ENCODE measurements at places on chromosomes 2 and 18. TPM values are rescaled to one million over a fixed set of nuclear protein-coding genes. Genes with fewer than 3 reads are reported as not detected.

Gene AFF3
- total RNA-seq, result 1.0 TPM

Gene MC4R
- not detected for total RNA-seq

DNA sequence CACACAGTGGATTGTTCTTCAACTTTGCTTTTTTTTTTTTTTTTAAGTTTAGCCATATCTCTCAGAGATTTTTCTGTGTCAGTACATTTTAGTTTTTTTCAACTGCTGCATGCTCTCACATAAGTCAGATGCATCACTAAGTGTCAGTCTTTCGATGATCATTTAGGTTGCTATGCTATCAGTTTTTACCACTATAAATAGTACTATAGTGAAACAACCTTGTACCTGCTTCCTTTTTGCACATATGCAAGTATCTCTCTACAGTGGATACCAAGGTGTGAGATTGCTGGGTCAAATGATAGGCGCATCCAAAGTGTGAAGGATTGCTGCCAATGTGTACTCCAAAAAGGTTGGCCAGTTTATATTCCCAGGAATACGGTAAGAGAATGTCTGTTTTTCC lies 33.5 kb upstream of the MAP4K3 start:
- H3K4me1 ChIP-seq, result peaks cover 34% of the 10 kb centered on the region
- H3K27ac ChIP-seq, result no peak overlapping the region
- no peak for DNase-seq
- peaks cover 22% of the 10 kb centered on the region for H3K36me3 ChIP-seq
- no peak overlapping the region for H3K4me3 ChIP-seq

GRCh38 chr2:128545829-128546228 lies 227.2 kb upstream of the HS6ST1 start:
- H3K4me1 ChIP-seq, result no peaks in the 10 kb centered on the region
- H3K4me3 ChIP-seq, result no peak overlapping the region
- no peak for DNase-seq
- no peak overlapping the region for H3K27ac ChIP-seq

GRCh38 chr2:191545361-191545760 lies 132.6 kb upstream of the NABP1 start:
- no peaks in the 10 kb centered on the region for H3K27me3 ChIP-seq
- H3K27ac ChIP-seq, result no peak overlapping the region
- DNase-seq, result no peak
- H3K4me1 ChIP-seq, result no peaks in the 10 kb centered on the region
- H3K4me3 ChIP-seq, result no peak overlapping the region

DNA sequence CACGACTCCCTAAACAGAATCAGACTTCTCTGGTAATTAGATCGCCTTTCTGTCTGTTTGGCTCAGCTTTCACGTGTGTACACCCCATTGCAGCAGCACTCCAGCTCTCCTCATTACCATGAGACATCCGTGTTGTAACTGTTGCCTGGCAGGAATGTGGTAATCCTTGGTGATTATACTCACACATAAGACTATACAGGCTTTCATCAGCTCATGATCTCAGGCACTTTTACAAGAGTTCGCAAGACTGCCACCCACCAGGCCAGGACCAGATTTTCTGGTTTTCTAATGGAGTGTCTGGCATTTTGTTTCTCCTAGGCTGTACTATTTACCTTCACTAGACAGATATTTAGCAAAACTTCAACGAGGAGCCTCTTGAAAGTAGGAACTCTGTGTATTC lies 50.2 kb downstream of the ACVR1 start:
- no peak overlapping the region for H3K4me3 ChIP-seq
- H3K27me3 ChIP-seq, result no peaks in the 10 kb centered on the region
- DNase-seq, result peak; percentile 45
- peaks cover 26% of the 10 kb centered on the region for H3K4me1 ChIP-seq
- H3K36me3 ChIP-seq, result peaks cover 28% of the 10 kb centered on the region
- peak overlapping the region; percentile 60 for H3K27ac ChIP-seq

- H3K36me3 ChIP-seq, result no peaks in the 10 kb centered on the region
- peaks cover 8% of the 10 kb centered on the region for H3K4me1 ChIP-seq
- no peak overlapping the region for H3K4me3 ChIP-seq
- no peak overlapping the region for H3K27ac ChIP-seq
- no peak for DNase-seq
These were observed 132.6 kb upstream of the RBBP8 start for GRCh38 chr18:22800551-22800951.

- no peak overlapping the region for H3K4me3 ChIP-seq
- peak; percentile 0 for DNase-seq
- H3K4me1 ChIP-seq, result peaks cover 4% of the 10 kb centered on the region
- H3K27me3 ChIP-seq, result no peaks in the 10 kb centered on the region
These were observed 185.1 kb downstream of the SCG2 start for GRCh38 chr2:223416815-223417610.

Measured in MCF 10A (cell line).